NCI-H1436 treated with DMSO at 0.1 percent for 48 hours (cell line): ENCODE measurements at places on chromosomes 2 and 18.

GRCh38 chr2:178891265-178891958 is 84.2 kb upstream of the TTN start:
- DNase-seq, result no peak

GRCh38 chr2:70091816-70092215 is 4.5 kb downstream of the PCBP1 start:
- no peak for DNase-seq

- DNase-seq, result no peak
Observed at GRCh38 chr2:32553829-32554432, 73.9 kb upstream of the TTC27 start.

DNA sequence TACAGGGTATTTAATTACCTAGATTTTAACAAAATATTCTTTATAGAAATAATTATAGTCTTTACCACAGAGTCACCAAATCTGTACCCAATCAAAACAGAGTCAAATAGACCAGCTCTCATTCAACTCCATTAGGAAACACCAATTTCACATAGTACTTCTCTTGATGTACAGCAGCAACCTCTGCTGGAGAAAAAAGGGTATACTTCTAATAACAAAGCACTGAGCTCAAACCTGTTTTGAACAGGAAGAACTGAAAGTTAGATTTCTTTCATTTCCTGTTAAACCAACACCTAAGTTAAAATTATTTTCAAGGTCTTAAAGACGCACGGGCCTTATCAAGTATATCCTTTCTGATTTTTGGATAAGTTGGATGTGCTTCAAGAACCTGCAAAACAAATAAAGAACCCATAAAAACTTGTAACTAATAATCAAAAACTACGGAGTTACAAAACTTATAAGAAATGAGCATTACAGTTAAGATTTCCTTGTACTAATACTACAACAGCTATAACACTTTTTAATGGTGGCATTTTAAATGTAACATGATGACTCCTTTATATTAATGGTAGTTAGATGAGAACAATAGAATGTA is 79.0 kb downstream of the TTC21B start:
- peak; percentile 14 for DNase-seq

GRCh38 chr2:6823111-6823510 is 42.6 kb downstream of the CMPK2 start:
- no peak for DNase-seq

DNA sequence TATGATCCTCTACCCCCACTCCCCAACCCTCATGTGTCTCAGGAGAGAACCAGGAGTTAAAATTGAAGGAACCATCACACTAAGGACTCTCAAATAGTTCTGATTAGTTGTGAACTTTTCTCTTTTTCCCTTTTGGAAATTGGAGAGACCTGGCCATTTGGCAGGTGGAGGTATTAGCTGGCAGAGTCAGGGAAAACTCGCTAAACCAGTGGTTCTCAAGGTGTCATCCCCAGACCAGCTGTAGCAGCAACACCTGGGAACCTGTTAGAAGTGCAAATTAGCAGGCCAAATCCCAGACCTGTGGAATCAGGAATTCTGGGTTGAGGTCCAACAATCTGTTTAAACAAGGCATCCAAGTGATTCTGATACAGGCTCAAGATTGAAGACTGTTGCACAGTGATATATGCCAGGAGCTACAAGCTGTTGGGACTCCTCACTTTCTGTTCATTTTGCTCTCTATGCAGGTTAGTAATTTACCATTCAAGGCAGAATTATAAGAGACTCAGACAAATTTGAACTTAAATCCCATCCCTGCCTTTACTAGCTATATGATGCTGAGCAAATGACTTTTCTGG is 2.8 kb upstream of the TMEM131 start:
- no peak for DNase-seq

- DNase-seq, result no peak
Observed at GRCh38 chr2:20511130-20511529, 64.3 kb downstream of the RHOB start.

DNA sequence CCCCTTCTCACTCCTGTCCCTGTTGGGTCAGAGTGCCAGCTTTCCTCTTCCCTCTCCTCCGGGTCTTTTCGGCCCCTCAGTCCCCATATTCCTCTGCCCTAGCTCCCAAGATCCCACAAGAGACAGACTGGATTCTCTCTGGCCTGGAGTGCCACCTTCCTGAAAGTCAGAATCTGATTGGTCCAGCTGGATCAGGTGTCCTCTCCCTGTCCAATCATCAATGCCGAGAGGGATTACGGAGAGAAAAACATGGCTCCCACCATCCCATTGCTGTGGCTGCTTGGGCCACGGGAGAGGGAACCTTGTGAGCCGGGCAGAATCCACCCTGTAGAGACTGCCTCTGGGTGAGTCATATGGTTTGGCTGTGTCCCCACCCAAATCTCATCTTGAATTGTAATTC is 2.7 kb upstream of the MROH2A start:
- DNase-seq, result no peak

DNA sequence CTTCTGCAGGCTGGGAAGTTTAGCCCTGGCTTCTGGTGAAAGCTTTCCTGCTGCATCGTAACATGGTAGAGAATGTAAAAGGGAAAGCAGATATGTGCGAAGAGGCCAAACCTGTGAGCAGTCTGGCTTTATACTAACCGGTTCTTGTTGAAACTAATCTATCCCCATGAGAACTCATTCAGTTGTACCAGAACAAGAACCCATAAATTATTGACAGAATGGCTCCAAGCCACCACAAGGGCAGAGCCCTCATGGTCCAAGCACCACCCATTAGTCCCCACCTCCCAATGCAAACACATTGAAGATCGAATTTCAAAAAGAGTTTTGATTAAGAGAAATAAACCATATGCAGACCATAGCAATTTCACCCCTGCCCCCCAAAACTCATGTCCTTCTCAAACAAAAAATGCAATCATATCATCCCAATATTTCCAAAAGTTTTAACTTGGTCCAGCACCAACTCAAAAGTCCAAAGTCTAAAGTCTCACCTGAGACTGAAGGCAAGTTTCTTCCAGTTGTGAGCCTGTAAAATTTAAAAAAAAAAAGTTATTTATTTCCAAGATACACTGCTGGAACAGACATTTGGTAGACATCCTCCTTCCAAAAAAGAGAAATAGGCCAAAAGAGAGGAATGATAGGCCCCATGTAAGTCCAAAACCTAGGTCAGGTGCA is 318.9 kb downstream of the CNTNAP5 start:
- no peak for DNase-seq

- no peak for DNase-seq
Observed at GRCh38 chr2:105607920-105608504, 136.7 kb upstream of the NCK2 start.

DNA sequence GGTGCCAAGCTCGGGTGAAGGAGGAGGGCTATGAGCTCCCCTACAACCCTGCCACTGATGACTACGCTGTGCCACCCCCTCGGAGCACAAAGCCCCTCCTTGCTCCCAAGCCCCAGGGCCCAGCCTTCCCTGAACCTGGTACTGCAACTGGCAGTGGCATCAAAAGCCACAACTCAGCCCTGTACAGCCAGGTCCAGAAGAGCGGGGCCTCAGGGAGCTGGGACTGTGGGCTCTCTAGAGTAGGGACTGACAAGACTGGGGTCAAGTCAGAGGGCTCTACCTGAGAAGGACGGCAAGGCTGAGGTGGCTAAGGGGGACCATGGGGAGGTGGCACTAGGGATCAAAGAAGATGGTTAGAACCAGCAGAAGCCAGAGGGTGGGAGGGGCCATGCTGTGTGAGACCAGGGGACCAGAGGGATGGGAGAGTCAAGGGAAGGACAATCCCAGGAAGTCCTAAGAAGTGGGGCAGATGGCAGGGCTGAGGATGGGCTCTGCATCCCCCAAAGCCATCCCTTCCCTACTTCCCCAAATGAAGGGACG is 2.4 kb downstream of the DOK1 start:
- DNase-seq, result no peak

- no peak for DNase-seq
Observed at GRCh38 chr18:40866968-40867367, 1088.1 kb upstream of the PIK3C3 start.

- no peak for DNase-seq
Observed at GRCh38 chr2:204152616-204153015, 216.1 kb downstream of the ICOS start.

DNA sequence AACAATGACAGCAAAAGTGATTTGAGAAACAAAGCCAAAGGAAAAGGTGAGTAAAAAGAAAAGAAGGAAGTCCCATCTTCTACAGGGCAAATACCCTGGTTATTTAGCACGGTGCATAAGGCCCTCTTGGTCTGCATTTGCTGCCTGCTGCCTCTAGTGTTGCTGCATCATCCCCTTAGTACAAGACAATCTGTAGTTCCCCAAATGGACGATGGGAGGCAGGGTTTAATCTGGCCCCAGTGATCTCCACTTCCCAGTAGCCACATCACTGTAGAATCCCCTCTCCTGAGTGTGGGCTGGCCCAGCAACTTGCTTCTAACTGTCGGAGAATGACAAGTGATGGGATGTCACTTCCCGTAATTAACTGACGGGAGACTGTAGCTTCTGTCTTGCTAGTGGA is 85.1 kb downstream of the CTAGE1 start:
- DNase-seq, result no peak

DNA sequence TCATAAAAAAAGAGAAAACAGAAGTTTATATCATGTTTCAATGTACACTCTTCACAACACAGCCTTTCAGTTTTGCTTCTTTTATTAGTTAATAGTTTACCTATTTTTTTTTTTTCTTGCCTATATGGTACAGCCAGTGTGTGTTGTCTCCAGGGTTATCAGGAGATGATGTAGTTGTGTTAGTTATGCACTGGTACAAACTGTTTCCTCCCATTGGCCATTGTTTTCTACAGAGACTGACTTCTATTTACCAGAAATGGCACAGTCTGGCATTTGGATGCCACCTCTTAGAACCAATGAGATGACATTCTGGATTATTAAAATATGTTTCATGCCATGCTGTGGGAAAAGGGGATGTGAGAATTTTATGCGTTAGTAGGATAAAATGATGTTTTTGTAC is 339.4 kb downstream of the PLCL1 start:
- no peak for DNase-seq

DNA sequence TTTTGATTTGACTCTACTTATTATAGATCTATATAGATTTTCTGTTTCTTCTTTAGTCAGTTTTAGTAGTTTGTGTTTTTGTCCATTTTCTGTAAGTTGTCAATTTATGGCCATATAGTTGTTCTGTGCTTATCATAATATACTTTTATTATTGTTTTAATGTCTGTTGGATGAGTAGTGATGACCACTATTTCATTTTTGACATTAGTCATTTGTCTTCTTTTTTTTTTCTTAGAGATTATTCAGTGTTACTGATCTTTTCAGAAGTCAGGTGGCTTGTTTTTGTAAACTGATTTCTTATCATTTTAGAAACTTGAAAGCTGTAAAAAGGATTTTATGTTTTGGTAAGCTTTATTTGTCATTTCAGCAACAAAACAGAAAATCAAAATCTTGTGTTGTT is 57.3 kb downstream of the EPC2 start:
- no peak for DNase-seq

GRCh38 chr18:55447672-55448018 is 140.3 kb downstream of the TCF4 start:
- DNase-seq, result no peak

DNA sequence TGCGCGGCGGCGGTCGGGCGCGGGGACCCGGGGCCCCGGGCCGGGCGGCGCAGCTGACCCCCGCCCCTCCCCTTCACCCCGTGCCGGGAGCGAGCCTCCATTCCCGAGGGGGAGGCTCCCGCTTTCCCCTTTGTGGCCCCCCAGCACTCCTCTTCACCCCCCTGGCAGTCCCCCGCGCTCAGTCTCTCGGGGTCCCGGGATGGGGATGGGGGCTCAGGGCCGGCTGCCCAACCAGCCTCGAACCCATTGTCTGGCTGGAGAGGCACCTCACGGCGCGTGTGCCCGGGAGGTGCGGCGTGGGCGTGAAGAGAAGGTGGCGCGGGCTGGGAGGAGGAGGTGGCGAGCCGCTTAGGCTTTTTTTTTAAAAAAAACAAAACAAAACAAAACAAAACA is 748 bp downstream of the FMNL2 start:
- DNase-seq, result no peak
